ENCODE measurements at places on chromosomes 6 and 20.

DNA sequence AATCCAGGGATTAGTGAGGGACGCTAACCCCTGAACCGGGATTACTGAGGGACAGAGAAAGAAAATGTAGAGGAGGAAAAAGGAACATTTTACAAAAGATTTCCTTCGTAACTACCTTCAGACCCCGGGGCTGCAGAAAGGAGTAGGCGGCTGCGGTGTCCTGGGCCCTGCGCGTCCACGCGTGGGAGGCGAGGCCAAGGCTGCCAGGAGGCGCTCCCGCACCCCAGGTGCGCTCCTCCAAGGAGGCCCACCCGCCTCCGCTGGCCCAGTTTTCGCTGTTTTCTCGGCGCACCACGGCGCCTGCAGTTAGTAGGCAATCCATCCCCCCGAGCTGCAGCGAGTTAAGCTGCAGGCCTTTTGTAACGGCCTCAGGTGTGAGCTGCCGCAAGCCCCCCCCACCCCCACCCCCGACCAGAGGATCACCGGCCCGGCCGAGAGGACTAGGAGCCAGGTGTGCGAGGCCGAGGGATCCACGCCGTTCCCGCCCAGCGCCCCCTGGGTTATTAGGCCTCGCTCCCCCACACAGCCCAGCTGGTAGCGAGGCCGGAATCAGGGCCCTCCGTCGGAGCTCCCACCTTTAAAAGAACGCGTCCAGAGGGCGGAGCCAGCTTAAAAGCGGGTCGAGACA, 380.3 kb upstream of the ARID1B start:
- DNase-seq = no peak

GRCh38 chr6:1551249-1551648, 58.5 kb upstream of the FOXC1 start:
- no peak for DNase-seq

GRCh38 chr6:98581705-98582104, 252.7 kb upstream of the POU3F2 start:
- no peak for DNase-seq

DNA sequence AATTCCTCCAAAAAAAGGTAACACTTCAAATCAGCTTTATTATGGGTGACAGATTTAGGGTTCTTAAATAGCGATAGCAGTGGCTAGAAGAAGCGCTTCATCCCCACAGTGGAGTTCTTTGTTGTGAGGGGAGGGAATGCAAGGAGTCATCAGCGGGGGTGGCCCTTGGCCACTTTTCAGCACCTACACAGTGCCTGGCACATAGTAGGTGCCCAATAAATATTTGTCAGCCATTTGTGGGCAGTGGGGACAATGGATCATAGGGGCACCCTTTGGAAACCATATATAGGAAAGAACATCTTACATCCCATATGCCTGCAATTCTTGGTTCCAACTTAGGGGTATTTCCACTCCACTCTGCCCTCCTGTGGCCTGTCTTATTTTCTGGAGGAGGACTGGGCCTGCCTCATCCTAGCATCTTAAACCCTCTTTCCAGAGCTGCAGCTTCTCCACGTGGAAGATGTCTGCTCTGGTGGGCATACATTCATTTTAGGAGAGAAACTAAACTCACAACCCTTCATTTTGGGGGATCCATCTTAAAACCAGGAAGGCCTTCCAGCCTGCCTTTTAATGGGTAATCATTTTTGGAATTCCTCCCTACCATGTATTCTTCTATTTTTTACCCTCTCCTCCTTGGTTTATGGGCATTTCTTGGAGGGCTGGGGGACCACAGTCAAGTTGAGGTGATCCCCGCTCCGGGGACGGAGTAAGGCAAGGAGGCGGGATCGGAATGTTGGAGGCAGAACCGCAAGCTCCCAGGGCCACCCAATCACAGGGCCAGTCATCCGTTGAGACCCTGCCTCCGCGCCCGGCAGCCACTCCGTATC, 2.6 kb upstream of the GPSM3 start:
- DNase-seq = no peak

- DNase-seq = peak; percentile 94
These were observed 80.1 kb upstream of the PTPRK start for GRCh38 chr6:128600397-128600951.

DNA sequence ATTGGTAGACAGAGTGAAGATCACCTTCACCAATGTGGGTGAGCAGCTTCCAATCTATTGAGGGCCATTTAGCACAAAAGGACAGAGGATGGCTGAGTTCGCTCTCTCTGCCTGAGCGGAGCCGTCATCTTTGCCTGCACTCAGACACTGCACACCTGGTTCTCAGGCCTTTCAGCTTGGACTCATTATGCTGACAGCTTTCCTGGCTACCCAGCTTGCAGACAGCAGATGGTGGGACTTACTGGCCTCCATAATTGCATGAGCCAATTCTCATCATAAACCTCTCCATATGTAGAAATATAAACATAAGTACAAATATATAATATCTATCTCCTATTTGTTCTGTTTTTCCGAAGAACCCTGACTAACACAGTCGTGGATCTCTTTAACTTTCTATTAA, 13.7 kb downstream of the TBXT start:
- DNase-seq = no peak

- no peak for DNase-seq
These were observed 12.4 kb downstream of the SIRPA start for GRCh38 chr20:1907586-1907985.

DNA sequence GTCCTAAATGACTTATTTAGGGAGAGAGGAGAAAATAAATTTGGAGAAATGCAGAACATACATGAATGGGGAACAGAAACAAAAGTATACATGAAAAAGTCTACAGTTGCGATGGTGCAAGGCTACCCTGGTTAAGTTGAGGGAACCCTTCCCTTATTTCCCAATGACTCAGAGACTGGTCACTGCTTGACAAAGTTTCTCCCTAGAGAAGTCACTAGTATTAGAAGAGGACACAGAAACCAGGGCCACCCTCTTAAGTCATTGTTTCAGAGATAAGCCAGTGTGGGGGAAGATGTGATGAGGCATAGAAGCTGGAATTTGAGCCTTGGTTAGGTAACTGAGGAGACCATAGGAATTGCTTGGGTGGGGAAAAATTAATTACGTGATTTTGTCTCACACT, 24.4 kb upstream of the EDN1 start:
- no peak for DNase-seq

DNA sequence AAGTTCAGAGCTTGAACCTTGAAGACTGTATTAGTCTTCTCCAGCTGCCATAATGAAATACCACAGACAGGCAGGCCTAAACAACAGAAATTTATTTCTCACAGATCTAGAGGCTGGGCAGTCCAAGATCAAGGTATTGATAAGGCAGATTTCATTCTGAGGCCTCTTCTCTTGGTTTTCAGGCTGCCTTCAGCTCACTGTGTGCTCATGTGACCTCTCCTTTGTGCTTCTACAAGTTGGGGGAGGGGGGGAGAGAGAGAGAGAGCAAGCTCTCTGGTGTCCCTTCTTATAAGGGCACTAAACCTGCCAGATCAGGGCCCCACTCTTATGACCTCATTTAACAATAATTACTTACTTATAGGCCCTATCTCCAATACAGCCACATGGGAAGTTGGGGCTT, 102.6 kb upstream of the RSPO3 start:
- DNase-seq = no peak

DNA sequence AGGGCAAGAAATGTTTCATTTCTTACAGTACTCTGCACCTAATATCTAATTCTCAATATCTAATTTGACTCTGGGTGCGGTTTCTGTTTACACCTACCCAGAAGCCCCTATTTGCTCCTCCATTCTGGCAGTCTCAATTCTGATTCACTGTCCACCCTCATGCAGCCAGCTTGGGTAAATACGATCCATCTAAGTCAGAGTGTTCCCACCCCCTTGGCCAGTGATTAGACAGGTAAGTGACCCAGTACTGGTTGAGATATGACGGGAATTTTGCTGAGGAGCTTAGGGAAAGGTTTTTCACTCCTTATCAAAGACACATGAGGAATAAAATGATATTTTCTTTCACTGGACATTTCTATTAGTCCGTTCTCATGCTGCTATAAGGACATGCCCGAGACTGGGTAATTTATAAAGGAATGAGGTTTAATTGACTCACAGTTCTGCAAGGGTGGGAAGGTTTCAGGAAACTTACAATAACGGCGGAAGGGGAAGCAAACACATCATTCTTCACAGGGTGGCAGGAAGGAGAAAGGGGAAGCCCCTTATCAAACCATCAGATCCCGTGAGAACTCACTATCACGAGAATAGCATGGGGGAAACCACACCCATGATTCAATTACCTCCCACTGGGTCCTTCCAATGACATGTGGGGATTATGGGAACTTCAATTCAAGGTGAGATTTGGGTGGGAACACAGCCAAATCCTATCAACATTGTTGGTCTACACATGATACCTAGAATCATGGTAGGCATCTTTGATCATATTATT, 29.4 kb downstream of the GLO1 start:
- no peak for DNase-seq

DNA sequence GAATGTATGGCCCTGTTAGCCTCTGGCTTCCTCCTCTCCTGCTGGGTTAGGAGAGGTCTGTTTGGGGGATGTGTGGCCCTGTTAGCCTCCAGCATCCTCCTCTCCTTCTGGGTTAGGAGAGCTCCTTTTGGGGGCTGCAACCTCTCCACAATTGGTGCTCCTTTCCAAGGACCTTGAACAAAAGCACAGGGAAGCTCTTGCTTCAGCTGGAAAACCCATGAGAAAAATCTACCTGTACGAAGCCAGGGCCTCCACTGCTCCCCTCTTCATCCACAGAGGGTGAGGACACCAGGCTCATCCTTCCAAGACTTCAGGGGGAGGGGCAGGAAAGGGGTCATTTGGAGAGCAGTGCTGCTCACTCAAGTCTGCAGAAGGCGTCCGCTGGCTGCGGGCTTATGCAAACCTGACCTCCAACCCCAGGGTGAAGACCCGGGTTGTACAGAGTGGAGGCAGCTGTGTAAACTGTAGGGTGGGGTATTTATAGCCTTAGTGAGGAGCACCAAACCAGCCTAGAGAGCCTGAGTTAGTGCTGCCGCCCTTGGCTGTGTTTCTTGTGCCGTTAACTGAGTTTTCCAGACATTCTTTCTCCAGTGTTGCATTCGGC, 62.1 kb downstream of the SLC24A3 start:
- DNase-seq = no peak

- DNase-seq = peak; percentile 45
These were observed 224.4 kb upstream of the FLRT3 start for GRCh38 chr20:14561741-14562221.

DNA sequence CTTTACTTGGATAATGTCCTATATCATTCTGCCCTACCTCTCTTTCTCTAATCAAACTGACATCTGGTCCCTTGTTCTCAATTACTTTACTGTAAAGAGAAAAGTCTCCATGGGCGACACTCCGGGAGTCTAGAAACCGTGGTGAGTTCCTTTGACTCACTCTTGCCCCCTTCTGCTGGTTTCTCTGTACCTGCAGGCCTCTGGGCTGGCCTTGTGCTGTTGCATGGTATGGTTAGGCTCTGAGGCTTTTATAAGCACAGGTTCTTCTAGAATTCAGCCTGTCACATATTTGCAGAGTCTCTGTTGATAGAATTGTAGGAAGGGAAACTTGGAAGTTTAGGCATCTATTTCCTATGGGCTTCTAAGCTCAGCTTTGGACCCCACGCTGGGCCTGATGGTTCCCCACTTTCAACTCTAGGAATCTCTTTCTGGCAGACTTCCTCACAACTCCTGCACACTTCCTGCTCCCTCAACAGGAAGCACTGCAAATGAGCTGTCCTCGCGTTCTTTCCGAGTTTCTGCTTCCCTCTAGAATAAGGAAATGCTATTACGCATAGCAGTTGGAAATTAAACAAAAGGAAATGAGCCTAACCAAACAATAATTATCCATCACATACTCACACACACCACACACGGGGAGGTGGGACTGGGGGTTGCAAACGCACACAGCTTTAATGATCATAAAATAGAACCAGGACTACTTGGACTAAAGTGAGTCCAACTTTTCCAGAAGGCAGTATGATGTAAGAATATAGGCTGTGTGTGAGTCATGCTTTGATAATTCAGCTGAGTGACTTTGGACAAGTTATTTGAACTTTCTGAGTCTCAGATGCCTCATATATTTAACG, 683.3 kb downstream of the QKI start:
- DNase-seq = peak; percentile 80

DNA sequence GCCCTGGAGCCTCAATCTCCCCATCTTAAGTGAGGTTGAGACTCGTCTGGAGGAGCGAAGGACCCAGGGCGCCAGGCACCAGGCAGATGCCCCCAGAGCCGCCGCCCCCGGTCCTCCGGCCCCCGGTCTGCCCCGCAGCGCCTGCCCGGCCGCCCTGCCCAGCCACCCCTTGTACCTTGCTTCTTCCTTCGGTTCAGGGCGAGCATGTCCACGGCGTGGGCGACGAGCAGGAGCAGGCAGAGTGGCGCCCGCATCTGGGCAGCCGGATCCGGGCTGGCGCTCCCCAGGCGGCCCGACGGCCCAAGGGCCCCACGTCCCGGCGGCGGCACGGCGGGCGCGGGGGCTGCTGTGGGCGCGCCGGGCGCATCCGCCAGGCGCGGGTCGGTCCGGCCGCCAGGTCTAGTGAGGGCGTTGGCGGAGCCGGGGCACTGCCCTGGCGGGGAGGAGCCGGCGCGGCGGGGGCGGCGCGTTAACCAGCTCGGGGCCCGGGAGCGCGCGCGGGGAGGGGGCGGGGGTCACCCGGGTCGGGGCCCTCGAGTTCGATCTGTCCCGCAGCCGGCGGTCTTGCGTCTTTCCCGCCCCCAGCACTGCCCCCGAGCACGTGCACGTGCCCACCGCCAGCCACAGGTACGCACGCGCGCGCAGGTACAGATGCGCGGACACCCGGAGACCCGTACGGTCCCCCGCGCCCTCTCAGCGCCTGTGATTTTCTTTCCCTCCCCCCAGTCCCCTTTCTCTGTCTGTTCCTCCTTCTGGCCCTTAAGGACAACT, at the start of gene RSPO4:
TSS of gene RSPO4 (minus strand) at position 401 of the 771 bp plus-strand sequence. CDS start at position 254, 147 bp downstream.
- DNase-seq = no peak

- DNase-seq = peak; percentile 52
These were observed 209.7 kb downstream of the FARS2 start for GRCh38 chr6:5471044-5471443.

Measured in fibroblast of skin of left quadriceps (primary cell).